ENCODE measurements at places on chromosomes 4 and X.
A peak's percentile ranks its signal among the peaks of the same experiment; 100 is the strongest.

DNA sequence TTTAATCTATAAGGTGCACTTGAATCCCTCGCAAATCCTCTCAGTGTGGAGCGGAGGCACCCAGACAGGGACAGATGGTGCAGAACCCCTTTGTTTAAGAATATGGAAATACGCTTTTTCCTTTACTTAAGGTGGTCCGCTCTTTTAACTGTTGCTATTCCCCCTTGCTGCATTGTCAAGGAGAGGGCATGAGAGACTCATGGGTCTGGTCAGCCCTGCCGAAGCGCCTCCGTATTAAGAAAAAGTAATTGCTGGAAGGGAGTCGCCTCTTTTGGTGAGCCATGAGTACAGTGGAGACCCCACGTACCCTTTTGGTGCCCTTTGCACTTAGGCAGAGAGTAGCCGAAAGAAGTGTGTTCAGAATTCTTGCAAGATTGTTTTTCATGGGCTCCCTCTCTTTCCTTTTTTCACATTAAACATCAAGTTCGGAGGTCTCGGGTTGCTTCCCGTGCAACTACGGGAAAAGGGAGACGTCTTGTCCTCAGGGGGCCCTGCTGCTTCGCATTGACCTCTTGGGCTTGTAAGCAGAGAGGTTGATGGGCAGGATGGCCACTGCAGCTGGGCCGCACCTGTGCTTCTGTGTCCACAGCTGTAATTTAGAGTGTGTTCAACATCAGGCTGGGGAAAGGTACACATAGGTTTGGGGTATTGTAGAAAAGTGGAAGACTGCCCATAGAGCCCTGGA is 109.6 kb downstream of the SPRY1 start:
- no peak for DNase-seq

DNA sequence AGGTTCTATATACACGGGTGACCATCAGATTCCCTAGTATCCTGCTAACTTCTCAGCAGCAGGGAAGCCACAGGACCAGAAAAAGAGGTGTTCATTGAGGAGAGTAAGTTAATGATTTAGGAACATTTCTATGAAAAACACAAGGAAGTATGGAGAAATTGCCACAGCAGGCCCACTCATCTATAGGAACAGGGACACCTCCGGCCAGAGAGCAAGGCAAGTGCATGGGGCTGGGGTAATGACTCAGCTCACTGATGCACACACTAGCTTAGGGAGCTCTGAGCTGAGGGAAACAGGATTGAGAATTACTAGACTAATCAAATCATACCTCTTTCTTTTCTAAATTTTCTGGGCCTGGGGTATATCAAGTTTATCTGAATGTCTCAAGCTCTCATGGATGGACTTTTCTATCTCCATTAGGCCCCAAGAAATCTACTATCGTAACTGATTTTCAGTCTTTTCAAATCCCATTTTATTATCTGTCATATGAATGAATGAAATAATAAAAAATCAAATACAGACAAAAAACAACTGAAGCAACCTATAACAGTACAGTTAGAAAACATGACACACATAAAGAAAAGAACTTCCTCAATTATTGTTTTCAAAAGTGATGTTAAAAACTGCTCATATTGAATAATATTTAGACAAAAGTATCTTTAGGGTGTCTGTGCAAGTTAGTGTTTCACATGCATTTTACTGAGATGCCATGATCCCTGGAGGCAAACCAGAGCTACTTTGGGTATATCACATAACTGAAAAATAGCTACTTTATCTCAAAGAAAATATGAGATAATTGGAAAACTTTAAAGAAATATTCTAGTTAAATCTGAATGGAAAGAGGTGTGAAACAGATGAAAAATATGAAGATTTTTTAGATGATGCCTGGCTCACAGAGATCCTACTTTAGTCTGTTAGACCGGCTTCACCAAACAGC is 89.8 kb downstream of the FBXO8 start:
- no peak for DNase-seq

DNA sequence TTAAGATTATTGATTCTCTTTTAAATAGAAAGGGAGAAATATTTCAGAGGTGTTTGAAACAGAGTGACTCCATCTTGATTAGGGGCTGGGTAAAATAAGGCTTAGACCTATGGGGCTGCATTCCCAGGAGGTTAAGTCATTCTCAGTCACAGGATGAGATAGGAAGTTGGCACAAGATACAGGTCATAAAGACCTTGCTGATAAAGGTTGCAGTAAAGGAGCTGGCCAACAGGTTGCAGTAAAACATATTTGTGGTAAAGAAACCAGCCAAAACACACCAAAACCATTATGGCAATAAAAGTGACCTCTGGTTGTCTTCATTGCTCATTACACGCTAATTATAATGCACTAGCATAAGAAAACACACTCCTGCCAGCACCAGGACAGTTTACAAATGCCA is 165.0 kb downstream of the SPIN4 start:
- no peak for DNase-seq

- DNase-seq: no peak
Measured at GRCh38 chr4:35820003-35820402, 424.3 kb downstream of the ARAP2 start.

GRCh38 chr4:37441231-37442061 is 196.9 kb downstream of the NWD2 start:
- no peak for DNase-seq

DNA sequence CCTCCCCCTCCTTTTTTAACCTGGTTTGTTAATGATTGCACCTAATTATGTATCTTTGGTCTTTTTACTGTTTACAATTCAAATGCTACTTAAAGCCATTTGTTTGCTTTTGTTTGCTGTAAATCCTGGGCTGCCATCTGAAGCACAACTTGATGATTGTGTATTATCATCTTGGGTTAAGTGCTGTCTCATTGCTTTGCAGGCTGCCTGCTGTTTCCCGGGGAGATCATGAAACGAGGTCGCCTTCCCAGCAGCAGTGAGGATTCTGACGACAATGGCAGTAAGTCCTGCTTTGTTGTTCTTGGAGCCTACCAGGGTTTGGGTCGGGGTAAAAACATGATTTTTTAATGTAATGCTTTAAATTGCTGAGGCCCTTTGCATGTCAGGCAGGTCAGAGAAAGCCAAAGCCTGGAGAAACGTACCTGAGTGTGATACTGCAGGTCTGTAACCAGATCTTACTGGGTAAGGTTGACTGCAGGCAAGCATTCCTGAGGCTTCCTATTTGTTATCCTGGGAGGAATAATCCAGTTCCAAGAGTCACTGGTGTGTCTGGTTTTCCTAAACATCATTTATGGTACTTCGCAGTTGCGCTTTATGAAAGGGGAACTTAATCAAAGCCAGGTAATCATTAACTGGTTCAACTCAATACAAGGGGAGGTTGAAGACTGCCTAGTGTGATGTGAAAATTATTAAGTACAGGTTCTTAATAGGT is 22.2 kb downstream of the JADE1 start:
- no peak for DNase-seq

GRCh38 chr4:8439914-8440491 is 520 bp downstream of the ACOX3 start:
- DNase-seq: no peak

DNA sequence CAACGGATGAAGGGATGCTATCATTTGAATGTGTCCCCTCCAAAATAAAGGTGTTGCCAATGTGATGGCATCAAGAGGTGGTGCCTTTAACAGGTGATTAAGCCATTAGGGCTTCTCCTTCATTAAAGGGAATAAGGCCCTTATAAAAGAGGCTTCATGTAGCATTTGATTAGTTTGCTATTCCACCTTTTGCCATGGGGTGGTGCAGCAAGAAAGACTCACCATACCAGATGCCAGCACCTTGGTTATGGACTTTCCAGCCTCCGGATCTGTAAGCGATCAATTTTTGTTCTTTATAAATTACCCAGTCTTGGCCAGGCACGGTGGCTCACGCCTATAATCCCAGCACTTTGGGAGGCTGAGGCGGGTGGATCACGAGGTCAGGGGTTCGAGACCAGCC is 7.9 kb upstream of the SLC25A43 start:
- no peak for DNase-seq

- no peak for DNase-seq
Measured at GRCh38 chrX:19382555-19383145, 38.9 kb downstream of the PDHA1 start.

DNA sequence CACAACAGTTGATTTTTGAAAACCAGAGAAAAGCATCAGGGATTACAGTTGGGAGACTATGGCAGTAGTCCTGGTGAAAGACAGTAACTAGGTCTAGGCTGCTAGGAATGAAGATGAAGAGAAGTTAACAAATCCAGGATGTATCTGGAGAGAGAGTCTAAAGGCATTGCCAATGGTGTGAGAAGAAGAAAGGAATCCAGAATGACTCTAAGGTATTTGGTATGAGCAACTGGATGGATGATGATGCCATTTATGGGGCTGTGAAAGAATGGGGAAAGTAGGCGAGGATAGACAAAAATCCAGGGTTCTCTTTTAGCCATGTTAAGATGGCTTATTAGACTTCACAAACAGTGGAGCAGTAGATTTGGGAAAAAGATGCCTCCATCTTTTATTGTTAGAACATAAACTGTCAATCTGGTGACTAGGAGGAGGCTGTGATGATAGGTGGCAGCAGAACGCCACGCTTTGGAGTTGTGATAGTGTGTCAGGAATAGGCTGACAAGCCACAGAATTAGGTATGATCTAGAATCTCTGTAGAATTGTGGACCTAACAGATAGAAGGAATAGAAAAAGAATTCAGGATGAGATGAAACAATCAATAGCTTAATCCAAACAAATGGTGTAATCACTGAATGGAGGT is 27.3 kb upstream of the JADE1 start:
- DNase-seq: peak; percentile 45

- DNase-seq: no peak
Measured at GRCh38 chrX:44903830-44904530, 31.0 kb downstream of the KDM6A start.

GRCh38 chrX:154980330-154981115 is 42.0 kb downstream of the F8 start:
- peak; percentile 4 for DNase-seq

GRCh38 chr4:137693641-137694040 is 161.3 kb upstream of the PCDH18 start:
- no peak for DNase-seq

- no peak for DNase-seq
Measured at GRCh38 chr4:73608689-73609594, 11.3 kb downstream of the RASSF6 start.

DNA sequence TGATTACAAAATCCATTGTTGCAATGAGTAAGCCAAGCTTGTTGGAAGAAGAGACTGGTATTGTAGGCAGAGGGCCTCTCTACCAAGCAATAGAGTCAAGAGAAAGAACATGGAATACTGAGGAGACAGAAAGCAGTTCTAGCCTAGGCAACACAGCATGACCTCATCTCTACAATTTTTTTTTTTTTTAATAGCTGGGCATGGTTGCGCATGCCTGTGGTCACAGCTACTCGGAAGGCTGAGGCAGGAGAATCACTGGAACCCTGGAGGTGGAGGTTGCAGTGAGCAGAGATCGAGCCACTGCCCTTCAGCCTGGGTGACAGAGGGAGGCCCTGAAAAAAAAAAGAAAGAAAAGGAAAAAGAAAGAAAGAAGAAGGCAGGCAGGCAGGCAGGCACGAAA is 11.7 kb upstream of the ZBTB33 start:
- DNase-seq: no peak

DNA sequence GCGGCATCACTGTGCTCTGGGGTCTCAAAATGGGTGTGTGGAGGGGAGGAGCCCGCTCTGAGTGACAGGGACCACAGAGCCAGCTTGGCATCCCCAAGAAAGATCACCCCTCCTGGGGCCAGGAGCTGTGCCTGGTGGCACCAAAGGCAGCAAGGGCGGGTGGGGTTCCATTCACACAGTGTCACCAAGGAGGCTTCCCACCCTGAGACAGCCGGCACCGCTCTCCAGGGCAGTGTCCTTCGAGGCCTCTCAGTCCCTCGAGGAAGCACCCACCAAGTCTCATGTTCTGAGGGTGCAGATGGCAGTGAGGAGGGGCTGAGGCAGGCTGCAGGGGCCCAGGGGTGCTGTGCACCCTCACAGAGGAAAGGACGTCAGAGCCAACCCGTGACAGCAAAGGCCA is 44.0 kb upstream of the MAN2B2 start:
- DNase-seq: no peak

- peak; percentile 63 for DNase-seq
Measured at GRCh38 chrX:2595258-2595657, 94.5 kb upstream of the DHRSX start.

DNA sequence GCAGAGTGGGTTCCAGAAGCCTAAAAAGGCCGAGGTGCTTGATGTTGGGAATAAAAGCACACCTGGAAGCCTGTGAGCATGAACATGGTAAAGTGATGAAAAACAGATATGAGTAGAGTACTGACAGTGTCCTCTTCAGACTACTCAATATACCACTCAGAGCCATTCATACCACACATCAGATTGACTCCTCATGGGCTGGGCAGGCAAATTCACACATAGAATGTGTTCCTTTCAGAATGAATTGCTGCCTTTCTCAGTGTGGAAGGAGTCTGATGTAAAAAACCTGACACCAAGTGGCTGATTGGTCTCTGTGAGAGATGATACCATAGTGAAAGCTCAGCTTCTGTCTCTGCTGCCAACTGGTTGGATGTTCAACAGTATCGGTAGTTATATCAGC is 442.7 kb downstream of the RAPGEF2 start:
- DNase-seq: no peak

DNA sequence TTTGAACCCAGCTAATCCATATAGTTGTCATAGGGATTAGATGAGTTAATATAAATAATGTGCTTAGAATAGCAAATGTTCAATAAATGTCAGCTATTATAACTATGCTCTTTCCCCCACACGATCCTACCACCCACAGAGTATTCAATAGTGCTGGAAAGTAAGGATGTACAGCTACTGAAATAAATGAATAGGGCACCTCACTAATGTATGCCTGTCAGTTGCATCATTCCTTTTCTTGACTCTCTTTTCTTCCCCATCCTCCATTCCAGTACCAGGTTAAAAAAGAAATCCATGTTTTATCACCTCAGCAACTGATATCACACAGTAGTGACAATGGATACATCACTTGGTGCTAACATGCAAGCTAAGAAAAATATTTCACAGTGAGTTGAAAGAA is 42.8 kb upstream of the GPM6B start:
- DNase-seq: no peak

- DNase-seq: no peak
Measured at GRCh38 chr4:137360761-137361160, 171.5 kb downstream of the PCDH18 start.

- DNase-seq: no peak
Measured at GRCh38 chr4:155679343-155679742, 12.7 kb downstream of the GUCY1A1 start.

DNA sequence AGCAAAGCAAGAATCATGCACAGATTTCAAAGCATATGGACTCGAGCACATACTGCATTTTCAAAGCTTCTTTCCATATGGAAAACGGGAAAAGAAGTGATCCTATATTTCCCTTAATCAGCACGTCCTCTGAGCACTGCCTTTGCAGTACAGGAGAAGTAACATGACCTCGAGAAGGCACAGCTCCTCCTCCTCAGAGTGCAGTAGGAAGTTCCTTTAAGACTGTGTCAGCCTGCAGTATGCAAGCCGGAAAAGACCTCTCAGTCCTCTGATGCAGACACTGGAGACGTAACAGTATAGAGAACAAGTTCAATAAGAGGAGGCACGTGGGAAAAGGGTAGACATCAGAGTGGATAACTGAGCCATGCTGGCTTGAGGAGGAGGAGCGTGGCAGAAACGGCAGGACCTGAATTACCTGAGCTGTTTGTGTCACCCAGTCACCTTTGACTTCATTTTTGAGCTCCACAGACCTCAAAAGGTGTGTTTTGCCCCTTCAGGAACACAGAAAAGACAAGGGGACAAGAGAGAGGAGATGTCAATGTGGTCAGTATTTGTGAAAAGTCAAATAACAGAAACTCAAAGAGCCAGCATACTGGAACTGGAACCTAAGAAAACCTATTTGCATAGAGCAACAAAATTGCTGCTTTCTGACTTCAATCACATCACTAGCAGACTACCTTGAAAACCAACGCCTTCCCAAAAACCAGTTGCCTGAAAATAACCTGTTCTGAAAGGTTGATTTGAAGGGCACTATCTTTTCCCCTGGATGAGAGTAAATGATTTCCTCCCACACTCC is 20.8 kb downstream of the IRF2 start:
- DNase-seq: no peak

Data from GM04503 (cell line).